ENCODE measurements at places on chromosomes 2 and 18.

DNA sequence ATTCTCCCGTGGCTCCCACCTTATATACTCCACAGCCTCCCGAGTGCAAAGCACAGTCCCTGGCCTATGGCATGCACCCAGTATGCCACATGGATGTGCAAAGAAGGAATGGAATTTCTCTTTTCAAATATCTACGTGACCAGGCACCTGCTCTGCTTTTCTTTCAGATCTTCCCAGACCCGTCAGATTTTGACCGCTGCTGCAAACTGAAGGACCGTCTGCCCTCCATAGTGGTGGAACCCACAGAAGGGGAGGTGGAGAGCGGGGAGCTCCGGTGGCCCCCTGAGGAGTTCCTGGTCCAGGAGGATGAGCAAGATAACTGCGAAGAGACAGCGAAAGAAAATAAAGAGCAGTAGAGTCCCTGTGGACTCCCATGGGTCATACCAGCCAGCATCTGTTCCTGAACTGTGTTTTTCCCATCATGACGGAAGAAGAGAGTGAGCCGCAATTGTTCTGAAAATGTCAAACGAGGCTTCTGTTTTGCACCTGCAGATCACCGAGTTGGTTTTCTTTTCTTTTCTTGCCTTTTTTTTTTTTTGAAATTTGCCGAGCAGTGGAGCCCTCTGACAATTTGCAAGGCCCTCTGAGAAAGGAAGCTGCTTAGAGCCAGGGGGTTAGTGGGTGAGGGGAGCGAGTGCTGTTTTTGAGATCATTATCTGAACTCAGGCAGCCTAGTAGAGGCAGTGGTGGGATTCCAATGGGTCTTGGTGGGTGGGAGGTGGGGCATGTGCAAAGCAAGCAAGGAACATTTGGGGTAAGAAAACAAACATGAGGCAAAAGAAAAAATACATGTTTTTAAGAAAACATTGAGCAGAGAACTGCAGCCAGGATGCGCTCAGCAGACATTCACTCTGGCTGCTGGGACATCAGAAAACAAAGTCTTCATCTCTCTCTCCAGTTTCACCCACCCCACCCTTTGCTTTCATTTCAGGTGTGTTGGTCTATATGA, 26.2 kb downstream of the LBH start:
- DNase-seq = no peak

DNA sequence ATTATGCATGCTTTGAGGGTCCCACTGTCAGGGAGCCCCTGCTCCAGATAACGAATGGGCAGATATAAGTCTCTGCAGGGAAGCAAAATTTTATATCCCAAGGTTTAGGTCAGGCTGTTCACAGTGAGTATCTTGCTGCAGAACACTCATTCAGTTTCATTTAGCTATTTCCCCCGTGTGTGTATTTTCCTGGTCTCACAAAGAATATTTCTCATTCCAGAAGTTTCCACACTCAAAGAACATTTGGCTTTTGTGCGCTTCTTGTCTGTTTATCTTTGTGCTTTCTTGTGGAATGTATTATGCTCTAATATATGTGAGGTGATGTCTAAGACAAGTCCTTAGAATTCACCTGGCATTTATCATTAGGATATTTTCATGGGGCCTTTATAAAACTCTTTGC, 140.4 kb upstream of the MMADHC start:
- no peak for DNase-seq

GRCh38 chr2:46183426-46183825, 113.8 kb upstream of the EPAS1 start:
- no peak for DNase-seq

- DNase-seq = no peak
Measured at GRCh38 chr2:199452260-199452990, 5.3 kb downstream of the SATB2 start.

DNA sequence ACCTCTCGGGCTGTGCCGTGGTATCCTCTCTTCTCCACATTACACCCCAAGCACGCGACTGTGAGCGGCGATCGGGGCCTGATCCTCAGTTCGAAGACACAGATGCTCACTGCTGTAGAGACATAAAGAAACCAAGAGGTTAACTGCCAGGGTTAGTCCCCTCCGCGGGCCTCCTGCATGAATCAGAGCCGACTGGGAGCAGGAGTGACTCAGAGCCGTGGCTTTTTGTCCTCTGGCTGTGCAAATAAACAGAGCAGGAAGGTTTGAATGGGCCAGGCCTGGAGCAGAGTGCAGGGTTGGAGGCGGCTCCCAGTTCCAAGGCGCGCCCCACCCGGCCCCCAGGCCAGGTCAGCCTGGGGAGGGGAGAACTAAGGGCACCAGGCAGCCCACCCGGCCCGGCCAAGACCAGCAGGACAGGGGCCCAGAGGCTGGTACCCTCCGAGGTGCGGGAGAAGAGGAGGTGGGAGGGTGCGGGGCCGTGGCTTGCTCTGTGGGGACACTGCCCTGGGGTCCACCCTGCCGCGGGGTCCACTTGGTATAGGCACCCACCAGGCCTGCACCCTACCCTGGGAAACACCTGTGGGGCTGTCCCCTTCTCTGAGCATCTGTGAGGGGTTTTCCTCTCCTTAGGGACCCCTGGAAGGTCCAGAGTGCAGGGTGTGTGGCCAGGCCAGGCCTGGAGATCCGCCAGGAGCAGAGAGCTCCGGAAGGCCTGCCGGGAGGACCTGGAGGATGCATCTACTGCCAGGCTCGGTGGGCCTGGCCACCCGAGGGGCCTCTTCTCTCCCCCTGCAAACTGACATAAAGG, 16.5 kb downstream of the TWIST2 start:
- DNase-seq = peak; percentile 94

GRCh38 chr2:227817850-227818674, 4.4 kb downstream of the CCL20 start:
- DNase-seq = peak; percentile 95

DNA sequence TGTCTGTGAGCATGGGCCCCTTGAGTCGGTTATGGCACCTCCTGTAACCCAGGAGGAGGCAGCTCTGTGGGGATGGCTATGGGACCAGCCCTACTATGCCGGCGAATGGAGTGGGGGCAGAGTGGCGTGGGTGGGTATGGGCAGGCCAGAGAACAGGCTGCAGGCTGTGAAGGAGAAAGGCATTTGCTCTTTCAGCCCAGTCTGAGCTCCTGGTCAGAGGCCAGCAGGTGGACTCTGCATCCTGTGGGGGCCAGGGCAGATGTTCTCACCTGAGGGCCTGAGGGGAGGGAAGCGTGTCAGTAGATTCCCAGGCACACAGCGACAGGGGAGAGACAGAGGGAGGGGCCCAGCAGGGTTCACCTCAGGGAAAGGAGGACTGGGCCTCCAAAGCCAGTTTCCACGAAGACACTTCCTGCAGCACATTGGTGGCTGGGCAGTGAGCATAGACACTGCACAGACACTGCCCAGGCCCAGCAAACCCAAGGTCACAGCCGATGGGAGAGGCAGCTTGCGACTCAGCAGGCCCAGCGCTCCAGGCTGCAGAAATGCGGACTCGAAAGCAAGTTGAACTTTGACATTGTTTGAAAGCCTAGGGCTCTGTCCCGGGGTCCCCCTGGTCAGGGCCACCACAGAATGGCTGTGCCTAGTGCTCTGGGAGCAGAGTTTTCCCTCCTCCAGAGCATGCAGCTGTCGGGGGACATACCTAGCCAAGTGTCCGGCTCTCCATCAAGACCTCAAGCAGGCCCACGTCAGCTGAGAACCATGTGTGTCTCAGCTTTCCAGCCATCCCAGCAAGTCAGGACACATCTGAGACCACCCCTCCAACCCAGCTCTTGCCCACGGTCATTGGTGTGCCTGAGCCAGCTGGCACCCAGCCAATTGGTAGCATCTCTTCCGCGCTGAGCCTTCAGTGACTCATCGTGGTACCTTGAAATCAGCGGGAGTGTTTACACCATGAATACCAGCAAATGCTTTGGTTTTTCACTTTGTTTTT, 53.8 kb downstream of the TGOLN2 start:
- DNase-seq = no peak

DNA sequence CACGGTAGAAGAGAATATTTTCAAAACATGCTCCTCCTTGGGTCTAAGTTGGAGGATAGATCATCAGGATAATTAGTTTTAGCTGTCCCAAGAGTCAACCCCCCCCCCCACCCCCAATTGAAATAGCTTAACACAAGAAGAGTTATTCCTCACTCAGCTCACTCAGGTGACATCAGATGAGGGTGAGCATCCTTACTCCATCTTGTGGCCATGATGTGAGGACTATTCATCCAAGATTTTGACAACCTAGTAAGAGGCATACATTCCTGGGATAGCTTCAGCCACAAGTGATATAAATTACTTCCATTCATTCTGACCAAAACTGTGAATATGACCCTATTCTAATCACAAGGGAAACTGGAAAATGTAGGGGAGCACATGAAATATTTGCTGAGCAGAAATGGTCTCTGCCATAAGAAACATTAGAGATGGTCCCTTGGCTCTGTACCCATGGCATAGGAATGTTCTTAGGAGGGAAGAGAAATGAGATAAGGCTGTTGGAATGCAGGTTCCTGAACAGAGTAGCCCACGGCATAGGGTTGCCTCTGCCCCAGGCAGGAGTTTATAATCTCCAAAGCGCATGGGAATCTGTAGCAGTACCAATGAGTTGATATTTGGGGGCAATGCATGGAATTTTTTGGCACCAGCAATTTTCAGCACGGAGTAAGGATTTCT, 257.2 kb downstream of the CYRIA start:
- no peak for DNase-seq

- no peak for DNase-seq
Measured at GRCh38 chr18:23652232-23652631, 10.5 kb downstream of the ANKRD29 start.

- DNase-seq = peak; percentile 79
Measured at GRCh38 chr2:71926876-71927756, 220.5 kb downstream of the CYP26B1 start.

DNA sequence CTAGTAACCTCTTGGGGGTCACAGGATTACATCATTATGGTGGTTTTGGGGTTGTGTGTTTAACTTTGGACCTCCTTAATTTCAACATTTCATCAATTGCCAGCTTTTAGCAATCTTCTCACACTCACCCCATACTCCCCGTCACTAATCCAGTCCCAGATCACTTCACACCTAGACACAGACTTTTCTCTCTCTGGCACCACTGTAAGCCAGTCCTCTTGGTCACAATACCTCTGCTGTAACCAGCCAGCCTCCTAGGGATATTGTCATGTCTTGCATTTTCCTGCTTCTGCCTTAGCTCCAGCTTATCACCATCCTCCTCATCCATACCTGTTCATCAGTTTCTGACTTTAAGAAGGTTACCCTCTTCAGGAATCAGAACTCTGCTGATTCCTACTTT, 1.6 kb upstream of the STK17B start:
- no peak for DNase-seq

DNA sequence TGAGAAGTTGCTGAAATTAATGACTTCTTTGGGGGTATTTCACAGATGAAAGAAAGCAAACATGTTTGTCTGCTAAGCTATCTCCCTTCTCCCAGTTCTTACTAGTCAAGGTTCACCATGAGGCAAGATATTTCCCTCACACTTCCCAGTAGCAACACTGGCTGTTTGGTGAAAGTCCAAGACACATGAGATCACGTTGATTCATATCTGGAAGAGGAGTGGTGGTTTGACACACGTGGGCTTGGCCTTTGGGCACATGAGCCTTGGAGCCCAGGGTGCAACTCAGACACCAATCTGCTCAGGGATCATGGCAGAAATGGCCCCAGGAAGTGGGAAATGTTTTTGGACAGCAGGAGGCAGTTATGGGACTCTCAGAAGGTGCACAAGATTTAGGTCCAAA, 66.1 kb upstream of the APCDD1 start:
- DNase-seq = no peak

DNA sequence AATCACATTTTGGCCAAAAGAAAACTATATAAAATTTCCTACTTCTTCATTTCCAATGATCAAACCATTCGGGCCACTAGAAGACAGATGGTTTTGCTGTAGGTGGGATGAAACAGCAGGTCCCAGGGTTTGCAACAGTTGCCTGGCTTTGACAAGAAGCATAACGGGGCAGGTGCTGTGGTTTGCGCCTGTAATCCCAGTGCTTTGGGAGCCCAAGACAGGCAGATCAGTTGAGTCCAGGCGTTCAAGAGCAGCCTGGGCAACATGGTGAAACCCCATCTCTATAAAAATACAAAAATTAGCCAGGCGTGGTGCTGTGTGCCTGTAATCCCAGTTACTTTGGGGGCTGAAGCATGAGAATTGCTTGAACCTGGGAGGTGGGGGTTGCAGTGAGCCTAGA, 81.4 kb upstream of the XPO1 start:
- no peak for DNase-seq

- no peak for DNase-seq
Measured at GRCh38 chr2:238688193-238689153, 159.4 kb upstream of the TWIST2 start.

- DNase-seq = no peak
Measured at GRCh38 chr18:45657357-45658335, 42.4 kb downstream of the SLC14A2 start.

DNA sequence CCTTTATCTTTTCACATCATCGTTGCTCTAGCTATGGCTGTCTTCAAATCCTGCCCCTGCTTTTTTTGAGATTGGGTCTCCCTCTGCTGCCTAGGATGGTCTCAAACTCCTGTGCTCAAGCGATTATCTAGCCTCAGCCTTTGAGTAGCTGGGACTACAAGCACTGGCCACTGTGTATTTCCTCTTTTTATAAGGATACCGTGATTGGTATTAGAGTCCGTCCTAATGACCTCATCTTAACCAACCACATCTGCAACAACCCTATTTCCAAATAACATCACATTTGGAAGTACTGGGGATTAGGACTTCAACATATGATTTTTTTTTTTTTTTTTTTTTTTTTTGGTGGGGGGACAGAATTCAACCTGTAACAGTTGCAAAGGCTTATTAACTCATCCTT, 9.1 kb downstream of the RESP18 start:
- no peak for DNase-seq

Measured in osteocyte (in vitro differentiated cells).